RPMI8226 (cell line): ENCODE measurements at places on chromosomes 2 and 18.

GRCh38 chr2:239179851-239180371 lies 220.9 kb downstream of the HDAC4 start:
- no peak for DNase-seq

DNA sequence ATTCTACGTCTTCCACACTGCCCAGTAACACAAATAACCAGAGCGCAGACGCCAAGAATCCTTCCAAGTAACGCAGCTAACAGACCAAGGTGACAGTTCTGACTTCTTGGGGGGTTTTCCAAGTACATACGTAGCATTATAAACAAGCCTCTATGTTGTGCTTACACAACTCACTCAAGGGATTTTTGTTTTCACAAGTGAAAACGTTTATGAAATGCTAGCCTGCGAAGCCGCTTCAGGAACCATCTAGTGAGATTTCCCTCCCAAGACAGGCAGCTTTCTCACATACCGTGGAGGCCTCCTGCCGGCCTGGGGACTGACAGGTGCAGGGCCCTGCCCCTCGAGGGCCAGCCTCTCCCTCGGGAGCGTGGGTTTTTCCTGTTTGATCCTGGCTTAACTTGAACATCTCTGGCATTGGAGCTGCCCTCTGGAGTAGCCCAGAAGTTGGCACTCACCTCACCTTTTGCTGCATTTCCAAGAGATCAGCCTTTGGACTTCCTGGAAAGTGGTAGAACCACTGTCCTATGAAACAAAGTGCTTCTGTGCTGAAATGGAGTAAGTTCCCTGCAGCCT lies 151.1 kb downstream of the MBP start:
- DNase-seq = no peak

GRCh38 chr2:231012463-231012862 lies 16.5 kb downstream of the SPATA3 start:
- peak; percentile 12 for DNase-seq

GRCh38 chr2:25270061-25270460 lies 71.7 kb downstream of the DNMT3A start:
- no peak for DNase-seq

DNA sequence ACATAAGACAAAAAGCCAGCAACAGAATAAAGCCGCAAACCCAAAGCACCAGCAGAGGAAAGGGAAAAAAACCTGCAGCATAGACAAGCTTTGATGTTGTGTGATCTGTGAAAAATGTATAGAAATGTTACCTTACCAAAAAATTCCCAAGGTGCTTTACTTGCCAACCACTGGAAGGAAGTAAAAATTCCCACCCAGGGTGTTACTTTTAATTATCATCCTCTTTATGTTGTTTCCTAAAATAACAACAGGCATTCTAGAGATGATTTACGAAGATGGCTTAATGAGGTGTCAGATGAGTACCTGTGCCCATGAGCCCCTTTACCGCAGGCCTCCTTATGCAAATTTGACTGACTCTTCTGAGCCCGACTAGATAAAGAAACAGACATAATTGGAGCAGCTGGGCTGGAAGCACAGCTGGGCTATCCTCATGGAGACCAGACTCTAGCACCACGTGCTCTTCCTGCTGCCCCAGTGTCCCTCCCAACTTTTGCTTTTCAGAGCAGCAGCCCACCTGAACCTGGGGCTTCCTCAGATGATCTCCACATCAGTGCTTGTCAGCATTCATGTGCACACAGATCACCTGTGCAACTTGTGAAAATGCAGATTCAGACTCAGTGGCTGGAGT lies 41.5 kb downstream of the SRSF7 start:
- DNase-seq = no peak

DNA sequence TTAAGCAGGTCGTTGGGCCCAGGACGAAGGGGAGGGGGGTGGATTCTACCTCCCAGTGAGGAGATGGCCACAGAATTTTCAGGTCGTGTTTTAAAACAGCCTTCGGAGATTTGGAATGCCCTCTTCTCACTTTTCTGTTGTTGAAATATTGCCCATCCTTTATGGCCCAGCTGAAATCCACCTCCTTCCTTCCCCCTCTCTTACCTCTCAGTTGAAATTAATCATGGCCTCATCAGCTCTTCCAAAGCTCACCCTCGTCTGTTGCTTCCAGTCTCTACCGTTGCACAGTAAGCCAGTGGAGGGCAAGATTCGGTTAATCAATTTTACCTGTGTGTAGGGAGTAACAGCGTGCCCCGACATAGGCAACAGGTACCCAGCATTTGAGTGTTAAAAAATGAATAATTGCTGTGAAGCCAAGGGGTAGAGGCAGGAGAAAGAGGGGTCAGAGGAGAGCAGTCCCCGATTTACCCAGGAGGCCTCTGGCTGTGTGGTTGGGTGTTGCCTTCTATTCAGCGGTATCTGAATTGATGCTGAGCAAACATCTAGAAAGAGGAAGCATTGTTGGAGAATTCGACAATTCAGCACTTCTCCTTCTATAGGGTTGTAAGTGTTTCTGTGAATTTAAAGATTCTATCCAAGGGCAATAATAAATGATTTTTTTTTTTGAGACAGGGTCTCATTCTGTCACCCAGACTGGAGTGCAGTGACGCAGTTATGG lies 8.6 kb upstream of the PDIA6 start:
- peak; percentile 80 for DNase-seq

DNA sequence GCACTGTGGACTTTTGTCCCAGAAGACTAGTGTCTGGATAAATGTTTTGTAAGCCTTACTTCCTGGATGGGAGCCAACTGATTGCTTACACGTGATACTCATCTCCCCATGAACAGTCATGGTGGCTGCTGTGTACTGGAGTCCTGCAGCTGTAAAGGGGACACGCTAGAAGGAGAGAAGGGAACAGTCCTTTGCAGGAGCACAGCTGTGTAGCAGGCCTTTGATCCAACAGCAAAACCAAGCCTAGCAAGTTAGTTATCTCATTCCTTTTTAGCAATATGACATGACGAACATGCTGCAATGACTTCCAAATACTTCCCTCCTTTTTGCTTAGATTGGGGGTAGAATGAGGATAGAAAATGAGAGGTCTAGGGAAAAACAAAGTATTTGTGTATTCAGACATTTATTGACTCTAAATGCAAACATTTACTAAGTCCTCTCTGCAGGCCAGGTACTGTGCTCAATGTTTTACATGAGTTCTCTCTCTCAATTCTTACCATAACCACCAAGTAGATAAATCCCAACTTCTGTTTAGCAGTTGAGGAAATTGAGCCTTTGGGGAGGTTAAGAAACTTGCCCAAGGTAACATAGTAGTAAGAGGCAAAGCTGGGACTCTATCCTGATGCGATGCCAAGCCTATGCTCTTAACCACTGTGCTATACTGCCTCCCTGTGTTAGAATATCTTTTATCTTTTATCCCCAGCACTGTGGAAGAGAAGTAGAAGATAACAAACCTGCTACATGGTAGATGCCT lies 55.4 kb upstream of the CD28 start:
- peak; percentile 69 for DNase-seq

- DNase-seq = no peak
Observed at GRCh38 chr2:136052369-136053362, 65.3 kb downstream of the CXCR4 start.

DNA sequence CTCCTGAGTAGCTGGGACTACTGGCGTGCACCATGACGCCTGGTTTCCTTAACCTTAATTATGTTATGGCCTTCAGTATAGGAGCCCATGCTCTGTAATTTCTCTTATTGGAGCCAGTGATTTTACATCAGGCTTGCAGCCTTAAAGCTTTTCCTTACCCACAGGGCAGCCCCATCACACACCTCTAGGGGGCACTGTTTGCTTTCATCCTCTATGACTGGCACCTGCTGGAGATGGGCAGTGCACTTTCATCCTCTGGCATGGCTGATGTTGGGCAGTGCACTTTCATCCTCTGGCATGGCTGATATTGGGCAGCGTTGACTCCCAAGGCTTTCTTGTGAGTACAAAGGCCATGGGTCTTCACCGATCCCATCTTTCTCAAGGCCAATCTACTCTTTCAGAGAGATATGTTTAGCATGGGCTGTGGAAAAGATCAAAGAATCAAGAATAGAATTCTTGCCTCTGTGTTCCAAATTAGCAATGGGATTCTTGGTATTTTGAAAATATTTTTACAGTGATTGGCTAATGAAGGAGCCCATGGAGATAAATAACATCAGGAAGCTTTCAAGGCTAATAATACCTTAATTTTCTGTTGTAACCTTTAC lies 80.7 kb upstream of the MEX3C start:
- peak; percentile 86 for DNase-seq

GRCh38 chr2:147709655-147710054 lies 135.2 kb upstream of the ACVR2A start:
- no peak for DNase-seq

- no peak for DNase-seq
Observed at GRCh38 chr18:22136395-22136794, 33.0 kb upstream of the GATA6 start.

GRCh38 chr2:66030553-66030952 lies 404.4 kb upstream of the MEIS1 start:
- DNase-seq = no peak

DNA sequence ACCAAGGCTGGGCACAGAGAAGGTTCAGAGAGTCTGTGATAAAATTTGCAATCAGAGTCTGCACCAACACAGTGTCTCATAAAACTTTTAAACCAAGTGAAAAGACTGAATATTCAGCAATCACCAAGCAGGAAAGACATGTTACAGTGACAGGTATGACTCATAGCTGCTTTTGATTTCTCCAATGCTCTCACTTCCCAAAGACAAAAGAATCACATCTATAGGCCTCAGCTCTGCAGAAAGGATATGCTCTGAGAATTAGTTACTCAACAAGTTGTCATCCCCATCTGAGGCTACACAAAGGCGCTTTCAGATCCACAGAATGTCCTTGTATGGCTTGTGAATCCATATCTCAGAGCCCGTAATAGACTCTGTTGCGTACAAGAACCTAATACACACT lies 92.5 kb downstream of the KCNF1 start:
- peak; percentile 15 for DNase-seq

DNA sequence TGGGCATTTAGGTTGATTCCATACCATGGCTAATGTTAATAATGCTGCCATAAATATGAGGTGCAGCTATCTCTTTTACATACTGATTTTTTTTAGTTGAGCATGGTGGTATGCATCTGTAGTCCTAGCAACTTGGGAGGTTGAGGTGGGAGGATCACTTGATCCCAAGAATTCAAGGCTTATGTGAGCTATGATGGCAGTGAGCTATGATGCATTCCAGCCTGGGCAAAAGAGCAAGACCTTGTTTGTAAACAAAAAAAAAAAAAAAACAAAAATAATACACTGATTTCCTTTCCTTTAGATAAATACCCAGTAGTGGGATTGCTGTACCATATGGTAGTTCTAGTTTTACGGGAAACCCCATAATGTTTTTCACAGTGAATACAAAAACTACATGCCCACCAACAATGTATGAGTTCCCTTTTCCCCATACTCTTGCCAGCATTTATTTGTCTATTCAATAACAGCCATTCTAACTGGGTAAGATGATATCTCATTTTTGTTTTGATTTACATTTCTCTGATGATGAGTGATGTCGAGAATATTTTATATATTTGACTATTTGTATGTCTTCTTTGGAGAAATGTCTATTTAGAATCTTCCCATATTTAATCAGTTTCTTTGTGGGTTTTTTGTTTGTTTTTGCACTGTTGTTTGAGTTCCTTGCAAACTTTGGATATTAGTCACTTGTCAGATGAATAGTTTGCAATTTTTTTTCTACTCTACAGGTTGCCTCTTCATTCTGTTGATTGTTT lies 281.0 kb upstream of the KYNU start:
- DNase-seq = no peak

DNA sequence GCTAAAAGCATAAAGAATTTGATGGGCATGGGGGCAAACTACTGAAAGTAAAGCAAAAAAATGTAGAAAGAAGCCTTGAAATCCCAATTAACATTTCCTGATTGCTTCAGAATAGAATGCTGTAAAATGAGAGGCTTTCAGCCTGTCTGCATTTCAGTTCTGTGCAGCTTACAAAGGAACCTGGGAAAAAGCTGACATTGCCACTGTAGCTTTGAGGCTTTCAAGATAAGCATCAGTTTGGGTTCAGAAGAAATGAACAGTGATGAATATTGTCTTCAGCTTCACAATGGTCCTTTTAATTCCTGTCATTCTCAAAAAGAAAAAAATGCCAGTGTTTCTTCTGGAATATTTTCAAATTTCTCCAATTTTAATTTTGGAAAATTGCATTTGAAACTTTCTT lies 242.7 kb downstream of the LRRTM1 start:
- no peak for DNase-seq

- no peak for DNase-seq
Observed at GRCh38 chr2:192634557-192634956, 439.8 kb upstream of the TMEFF2 start.

DNA sequence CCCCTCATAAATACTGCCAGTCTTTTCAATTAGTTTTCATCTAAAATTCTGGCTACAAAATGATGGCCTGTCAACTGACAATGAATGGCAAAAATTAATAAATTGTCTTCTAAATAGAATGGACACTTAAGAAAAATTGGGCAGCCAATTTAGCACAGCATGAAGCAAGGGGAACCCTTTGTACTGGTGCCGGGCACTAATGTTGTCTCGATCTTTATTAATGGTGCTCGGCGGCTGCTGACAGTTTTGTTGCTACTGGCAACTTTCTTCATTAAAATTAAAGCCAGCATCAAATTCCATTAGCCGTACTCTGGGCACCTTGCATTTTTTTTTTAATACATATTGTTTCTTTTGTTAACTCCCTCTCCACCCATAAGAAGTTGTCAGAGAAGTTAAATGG lies 309.3 kb downstream of the GBX2 start:
- no peak for DNase-seq

DNA sequence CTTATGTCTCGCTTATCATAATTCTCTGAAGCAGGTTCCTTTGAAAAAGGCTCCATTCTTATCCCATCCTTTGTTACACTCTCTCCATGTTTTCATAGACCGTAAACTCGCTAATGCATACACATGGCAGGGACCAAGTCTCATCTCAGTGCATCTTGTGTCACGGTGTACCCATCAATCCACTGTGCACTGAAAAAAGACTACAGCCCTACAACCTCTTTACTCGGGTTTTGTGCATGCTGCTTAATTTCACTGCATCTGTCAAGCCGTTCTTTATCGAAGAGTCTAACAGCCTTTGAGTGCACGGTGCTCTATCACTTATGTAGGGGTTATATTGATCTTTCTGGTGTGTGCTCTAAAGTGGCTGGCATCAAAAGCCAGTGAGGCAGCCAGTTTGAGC lies 302.9 kb upstream of the ERBB4 start:
- DNase-seq = no peak

- DNase-seq = no peak
Observed at GRCh38 chr18:26406324-26406723, 142.0 kb downstream of the KCTD1 start.
